Stimulated activated CD8-positive, alpha-beta memory T cell treated with anti-CD3 and anti-CD28 coated beads, Interleukin-4, amount 100 ng/mL, for 1 hour (primary cell): ENCODE measurements at places on chromosomes 12 and 14.
A peak's percentile ranks its signal among the peaks of the same experiment; 100 is the strongest.

DNA sequence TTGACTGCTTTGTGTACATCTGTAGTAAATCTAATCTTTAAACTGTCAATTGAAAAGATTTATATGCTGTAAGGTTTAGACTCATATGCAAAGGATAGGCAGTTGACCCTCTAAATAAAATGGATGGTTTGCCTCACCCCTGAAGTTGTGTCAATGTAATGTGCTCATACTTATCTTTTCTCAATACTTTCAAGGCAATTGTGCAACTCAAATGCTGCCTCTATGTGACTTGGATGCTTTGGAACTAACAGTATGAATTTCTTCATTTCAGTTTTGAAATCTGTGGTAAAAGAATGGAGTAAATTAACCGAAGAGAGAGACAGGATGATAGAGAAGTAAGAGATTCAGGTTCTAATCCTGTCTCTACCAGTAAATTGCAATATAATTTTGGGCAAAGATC, 9.7 kb downstream of the PDE6H start:
- DNase-seq = no peak

DNA sequence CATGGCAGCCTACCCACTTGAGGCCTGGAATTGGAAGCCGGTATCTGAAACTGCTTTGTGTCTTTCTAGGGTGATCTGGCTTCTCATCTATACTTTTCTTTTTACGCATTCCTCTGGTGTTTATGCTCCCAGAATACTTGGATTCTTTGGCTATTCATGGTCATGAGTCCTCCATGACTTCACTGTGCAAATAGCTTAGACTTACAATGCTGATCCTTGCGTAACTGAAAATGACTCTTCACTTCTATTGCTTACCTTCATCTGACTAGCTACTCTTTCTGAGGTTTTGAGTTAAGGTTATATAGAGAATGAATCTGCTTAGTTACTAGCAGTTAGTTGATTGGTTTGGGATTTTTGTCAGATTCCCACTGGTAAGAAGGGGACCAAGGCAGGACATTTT, 121.7 kb upstream of the NOVA1 start:
- no peak for DNase-seq

DNA sequence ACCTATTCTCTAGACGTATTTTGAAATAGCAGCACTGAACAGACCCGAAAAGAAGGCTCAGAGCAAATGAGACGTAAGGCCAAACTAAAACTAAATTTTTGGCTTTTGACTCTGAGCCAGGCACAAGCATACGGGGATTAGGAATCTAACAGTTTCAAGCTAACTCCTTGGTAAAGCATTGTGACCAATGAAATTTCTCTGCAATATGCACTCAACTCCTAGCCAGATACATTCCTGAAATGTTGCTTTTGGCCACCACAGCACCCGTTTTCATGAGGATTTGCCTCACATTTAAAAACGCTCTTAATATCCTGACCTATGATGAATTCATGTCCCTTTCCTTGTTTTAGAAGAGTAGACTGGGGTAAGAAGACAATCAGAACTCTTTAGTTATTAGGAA, 53.1 kb upstream of the NPFF start:
- no peak for DNase-seq

GRCh38 chr12:83826112-83826511, 1086.5 kb downstream of the SLC6A15 start:
- no peak for DNase-seq

- DNase-seq = no peak
These were observed 599 bp upstream of the TRHDE start for GRCh38 chr12:72271451-72272090.

DNA sequence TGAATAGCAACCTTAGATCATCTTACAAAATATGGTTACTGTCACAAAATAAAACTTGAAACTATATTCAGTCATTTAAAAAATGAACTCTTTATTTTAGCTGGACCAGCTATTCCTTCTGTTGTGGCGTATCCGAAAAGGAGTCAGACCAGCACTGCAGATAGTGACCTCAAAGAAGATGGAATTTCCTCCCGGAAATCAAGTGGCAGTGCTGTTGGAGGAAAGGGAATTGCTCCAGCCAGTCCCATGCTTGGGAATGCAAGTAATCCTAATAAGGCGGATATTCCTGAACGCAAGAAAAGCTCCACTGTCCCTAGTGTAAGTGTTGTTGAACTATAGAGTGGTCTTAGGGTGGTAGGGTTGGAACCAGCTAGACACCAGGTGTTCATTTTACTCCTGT, 47.7 kb downstream of the CKB start:
- no peak for DNase-seq

GRCh38 chr14:68820536-68820935, 27.7 kb upstream of the ZFP36L1 start:
- DNase-seq = no peak

DNA sequence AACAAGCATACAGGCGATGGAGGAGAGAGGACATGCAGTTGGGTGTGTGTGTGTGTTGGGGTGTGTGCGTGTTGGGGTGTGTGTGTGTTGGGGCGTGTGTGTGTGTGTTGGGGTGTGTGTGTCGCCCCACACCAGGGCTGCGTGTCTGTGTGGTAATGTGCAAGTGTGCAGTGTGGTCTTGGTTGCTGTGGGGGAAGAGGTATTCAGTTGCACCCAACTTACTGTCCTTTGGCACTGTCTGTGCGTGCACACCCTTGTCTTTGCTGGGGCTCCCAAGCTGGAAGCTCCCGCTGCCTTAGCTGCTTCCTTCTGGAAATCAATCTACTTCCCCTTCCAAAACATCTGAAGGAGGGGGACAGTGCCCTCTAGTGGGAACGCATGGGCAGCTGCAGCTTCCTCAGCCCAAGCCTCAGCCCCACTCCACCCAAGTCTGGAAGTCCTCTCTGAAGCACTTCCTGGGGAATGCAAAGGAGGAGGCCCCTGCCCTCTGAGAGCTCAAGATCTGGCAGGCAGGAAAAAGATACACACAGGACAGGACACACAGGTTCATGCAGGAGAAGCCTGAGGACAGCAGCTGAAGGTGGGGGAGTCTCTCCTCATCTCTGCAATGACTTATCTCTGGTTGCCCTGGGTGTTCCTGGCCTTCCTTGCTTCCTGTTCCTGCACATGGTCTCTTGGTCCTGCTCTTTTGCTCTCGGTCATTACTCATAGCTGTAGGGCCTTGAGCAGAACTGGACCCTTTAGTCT, 13.1 kb downstream of the ASIC1 start:
- DNase-seq = peak; percentile 39

DNA sequence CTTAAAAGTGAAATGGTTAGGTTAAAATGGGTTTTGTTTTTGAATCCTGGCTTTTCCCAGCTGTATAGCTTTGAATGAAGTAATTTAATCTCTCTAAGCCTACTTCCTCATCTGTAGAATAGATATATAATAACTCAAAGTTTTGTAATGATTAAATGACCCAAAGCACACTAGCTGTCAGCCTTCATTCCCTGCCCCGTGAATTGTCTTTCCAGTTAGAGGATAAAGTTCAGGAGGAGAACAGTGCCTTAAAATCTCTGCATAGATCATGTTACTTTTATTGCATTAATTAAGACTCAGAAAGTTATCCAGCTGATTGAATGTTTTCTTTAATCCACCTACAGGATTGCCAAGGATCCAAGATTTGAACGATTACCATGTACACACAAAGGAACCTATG, 19.4 kb downstream of the FCF1 start:
- no peak for DNase-seq

DNA sequence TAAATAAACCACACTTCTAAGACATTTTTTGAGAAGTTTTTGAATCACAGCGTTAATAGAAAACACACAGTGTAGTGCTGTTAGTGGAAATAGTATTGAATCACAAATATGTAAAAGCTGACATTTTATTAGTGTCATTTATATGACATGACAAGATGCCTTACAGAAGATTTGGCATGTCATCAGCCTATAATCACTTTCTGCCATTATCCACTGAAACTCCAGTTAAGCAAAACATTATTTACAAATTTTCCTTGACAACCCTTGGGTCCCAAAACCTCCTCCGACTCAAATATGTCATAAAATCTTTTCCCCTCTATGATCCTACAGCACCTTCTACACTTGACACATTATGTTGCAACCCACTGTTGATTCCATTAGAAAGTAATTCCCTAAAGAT, 376.9 kb upstream of the LRFN5 start:
- DNase-seq = no peak

GRCh38 chr12:54585243-54585642, 3.2 kb downstream of the PPP1R1A start:
- no peak for DNase-seq

GRCh38 chr14:76386944-76387782, 11.2 kb downstream of the ESRRB start:
- DNase-seq = peak; percentile 7

GRCh38 chr12:22551624-22552023, 7.3 kb upstream of the C2CD5 start:
- DNase-seq = no peak

GRCh38 chr12:121132601-121133481, at the start of gene P2RX7:
Gene P2RX7 (plus strand): TSS chr12:121132876. CDS start chr12:121132971, 95 bp downstream.
- DNase-seq = peak; percentile 15

DNA sequence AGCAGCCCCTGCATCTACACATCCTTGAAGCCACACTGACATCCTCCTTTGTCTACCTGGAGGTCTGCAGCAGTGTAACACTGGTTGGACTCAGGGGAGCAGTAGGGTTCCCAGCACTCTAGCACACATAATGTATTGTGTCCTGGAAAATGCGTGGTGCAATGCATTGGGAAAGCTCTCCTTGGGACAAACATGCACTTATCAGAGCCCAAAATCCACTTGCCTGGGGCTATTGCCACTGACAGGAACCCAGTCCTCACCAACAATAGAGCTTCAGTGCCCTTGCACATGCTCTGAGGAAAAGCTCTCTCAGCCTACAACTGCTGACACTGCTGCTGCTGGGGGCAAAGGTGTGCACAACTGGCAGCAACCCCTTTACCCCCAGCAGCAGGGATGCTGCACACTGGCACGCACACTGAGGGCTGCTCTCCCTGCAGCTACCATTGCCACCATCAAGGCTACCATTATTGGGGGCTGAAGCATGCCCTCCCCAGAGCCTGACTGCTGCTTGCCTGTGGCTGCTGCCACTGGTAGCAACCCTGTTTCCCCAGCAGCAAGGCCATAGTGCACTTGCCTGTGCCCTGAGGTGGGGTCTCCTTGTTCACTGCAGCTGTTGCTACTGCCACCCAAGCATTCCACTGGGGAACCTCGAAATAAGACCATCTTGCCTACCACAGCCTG, 221.9 kb downstream of the SLC38A4 start:
- DNase-seq = no peak

DNA sequence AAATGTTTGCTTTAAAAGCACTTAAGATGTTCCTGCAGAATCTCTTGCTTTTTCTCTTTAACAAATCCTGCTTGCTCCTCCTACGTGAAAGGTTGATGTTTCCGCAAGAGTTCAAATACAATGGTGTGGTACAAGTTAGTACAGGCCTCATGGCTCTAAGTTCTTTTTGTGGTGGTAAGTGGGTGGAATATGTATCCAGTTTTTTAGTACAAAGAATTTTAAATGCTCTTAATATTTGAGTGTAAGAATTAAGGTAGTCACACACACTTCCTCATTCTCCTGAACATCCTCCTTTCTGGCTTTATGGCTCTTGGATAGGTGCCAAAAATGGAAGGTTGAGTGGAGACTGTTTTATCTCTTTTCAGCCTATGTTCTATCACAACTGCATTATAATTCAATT, 1.8 kb downstream of the OTOGL start:
- no peak for DNase-seq

DNA sequence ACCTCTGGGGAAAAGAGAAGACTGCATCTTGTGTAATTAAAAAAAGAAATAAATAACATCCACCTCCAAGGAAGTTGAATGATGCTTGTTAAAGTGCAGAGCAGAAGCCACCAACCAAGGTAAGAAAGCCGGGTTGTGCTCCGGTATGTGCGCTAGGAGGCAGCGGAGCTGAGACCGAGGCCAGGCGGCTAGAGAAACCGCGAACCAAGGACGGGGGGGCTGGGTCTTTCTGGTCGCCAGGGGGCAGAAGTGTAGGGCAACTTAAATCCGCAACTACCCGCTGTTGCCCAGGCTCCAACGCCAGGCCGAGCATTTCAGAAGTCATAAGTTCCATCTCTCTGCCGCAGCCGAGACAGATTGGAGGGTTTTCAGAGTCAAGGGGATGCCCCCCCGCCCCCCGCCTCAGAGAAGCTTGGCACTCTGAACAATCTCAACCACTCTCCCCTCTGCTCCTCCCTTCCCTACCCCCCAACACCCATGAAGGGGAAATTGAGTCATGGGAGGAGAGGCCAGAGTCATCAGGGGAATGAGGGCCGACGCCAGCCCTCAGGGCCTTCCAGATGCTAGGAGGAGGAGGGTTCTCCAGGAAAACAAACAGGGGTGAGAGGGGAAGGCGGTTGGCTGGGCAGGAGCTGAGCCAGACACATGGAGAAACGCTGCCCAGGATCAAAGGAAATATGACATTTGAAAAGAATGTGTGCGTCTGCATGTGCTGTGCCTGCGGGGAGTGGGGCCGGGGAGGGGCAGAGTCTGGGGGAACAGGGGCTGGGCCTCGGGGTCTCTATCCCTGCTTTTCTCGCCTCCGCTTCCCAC, 2.2 kb upstream of the NFATC4 start:
- DNase-seq = peak; percentile 29

DNA sequence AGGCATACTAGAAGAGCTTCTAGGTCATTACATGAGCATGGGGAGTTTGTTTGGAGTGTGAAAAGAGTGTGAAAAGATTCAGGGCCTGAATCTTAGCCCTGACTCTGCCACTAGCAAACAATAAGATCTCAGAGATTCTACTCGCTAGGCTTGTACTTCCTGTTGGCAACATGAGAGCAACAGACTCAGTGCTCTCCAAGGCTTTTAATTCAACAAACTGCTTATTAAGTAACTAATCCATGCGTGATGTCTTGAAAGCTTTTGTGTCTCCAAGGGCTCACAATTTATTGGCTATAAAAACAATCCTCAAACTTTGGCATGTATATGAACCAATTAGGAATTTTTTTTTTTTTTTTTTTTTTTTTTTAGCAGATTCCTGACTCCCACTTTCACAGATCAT, 105.1 kb downstream of the STXBP6 start:
- DNase-seq = no peak

GRCh38 chr14:70245026-70245425, 56.3 kb upstream of the SLC8A3 start:
- DNase-seq = no peak

DNA sequence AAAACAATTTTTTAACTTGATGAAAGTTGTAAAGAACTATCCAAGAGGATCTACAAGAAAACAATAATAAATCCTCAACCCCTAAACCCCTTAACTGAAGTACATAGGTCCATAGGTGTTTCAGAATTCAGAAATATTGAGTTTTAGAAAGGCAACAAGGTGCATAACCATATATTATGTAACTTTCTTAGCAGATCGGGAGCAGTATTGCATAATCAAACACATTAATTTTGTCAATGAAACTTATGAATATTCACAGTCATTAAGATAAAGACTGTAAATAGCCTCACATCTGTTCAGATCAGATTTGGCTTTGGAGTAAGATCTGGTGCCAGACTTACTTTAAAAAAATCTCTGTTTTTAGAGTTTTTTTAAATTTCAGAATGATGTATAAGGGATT, 647.1 kb upstream of the FLRT2 start:
- no peak for DNase-seq

GRCh38 chr14:101813171-101813759, 51.8 kb downstream of the PPP2R5C start:
- DNase-seq = no peak
